ENCODE measurements at places on chromosomes 1 and 21. TPM values are rescaled to one million over a fixed set of nuclear protein-coding genes. Genes with fewer than 3 reads are reported as not detected.

Gene FTCD
- polyA plus RNA-seq: 0.70 TPM

GRCh38 chr21:25487046-25487594, 120.2 kb downstream of the MRPL39 start:
- DNase-seq: peak; percentile 61

GRCh38 chr21:25568246-25568645, 39.0 kb downstream of the MRPL39 start:
- peak; percentile 71 for DNase-seq

- DNase-seq: no peak
Observed at GRCh38 chr1:39988618-39989343, 33.8 kb downstream of the MFSD2A start.

GRCh38 chr1:10696977-10697376, 99.5 kb downstream of the CASZ1 start:
- no peak for DNase-seq

All from muscle of back (tissue), 13 donors.